ENCODE measurements at places on chromosomes 2 and 18. TPM values are rescaled to one million over a fixed set of nuclear protein-coding genes. Genes with fewer than 3 reads are reported as not detected.

PLCL1 gene
- 1.4 TPM for polyA plus RNA-seq

AKAIN1 gene
- not detected for polyA plus RNA-seq

- DNase-seq = no peak
Observed at GRCh38 chr18:28466204-28466603, 289.3 kb upstream of the CDH2 start.

- no peak for DNase-seq
Observed at GRCh38 chr2:137380610-137381009, 583.7 kb upstream of the HNMT start.

TMEM247 gene
- not detected for polyA plus RNA-seq

Measured in CD14-positive monocyte (primary cell).